HuH-7 (cell line): ENCODE measurements at places on chromosomes 12 and 14.
A peak's percentile ranks its signal among the peaks of the same experiment; 100 is the strongest.

GRCh38 chr14:20612403-20612802 is 21.2 kb upstream of the RNASE12 start:
- DNase-seq, result no peak

GRCh38 chr12:124668602-124669001 is 101.2 kb upstream of the NCOR2 start:
- DNase-seq, result no peak

- DNase-seq, result no peak
Observed at GRCh38 chr14:42877716-42878115, 1271.0 kb downstream of the LRFN5 start.

- no peak for DNase-seq
Observed at GRCh38 chr14:24353559-24354481, 14.0 kb upstream of the RIPK3 start.

DNA sequence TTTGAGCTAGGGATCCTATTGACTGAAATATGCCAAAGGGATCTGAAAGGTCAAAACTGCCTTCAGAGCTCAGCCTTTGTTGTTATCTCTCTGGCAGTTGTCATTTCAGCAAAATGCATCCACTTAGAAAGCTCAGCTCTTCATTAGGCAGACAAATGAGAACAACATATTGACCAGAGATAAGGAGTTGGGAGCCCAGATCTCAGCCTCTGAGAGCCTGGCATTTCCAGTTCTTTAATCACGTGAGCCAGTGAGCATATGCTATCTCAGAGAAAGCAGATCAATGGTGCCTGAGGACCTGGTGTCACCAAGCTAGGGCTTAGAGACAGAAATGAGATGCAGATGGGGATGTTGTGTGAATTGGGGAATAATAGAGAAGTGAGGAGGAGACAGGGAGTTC is 101.1 kb downstream of the DAD1 start:
- no peak for DNase-seq

DNA sequence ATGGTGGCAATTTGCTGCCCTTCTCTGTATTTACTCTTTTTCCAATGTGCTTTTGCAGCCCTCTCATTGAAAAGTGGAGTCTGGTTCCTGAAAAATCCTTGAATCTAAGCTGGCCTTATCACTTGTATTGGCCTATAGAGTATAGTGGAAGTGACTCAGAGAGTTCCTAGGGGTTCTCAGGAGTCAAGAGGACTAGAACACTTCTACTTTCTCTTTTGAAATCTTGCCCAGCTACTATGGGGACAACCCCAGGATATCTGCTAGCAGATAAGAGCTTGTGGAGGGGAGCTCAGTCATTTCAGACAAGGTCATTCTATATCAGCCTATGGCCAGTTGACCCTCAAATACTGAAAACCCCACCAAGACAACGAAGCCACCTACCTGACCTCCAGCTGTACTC is 26.7 kb upstream of the WSCD2 start:
- no peak for DNase-seq

DNA sequence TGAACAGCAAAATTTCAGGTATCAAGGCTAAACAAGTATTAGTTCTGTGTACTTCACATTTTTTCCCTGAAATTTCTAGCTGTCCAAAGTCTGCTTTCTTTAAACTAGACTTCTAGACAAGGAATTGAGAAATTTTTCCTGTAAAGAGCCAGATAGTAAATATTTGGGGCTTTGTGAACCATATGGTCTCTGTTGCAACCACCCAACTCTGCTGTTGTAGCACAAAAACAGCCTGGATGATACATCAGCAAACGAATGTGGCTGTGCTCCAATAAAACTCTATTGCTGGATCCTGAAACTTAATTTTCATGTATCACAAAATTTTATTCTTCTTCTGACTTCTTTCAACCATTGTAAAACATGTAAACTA is 96.0 kb upstream of the SLC38A4 start:
- DNase-seq, result peak; percentile 12

DNA sequence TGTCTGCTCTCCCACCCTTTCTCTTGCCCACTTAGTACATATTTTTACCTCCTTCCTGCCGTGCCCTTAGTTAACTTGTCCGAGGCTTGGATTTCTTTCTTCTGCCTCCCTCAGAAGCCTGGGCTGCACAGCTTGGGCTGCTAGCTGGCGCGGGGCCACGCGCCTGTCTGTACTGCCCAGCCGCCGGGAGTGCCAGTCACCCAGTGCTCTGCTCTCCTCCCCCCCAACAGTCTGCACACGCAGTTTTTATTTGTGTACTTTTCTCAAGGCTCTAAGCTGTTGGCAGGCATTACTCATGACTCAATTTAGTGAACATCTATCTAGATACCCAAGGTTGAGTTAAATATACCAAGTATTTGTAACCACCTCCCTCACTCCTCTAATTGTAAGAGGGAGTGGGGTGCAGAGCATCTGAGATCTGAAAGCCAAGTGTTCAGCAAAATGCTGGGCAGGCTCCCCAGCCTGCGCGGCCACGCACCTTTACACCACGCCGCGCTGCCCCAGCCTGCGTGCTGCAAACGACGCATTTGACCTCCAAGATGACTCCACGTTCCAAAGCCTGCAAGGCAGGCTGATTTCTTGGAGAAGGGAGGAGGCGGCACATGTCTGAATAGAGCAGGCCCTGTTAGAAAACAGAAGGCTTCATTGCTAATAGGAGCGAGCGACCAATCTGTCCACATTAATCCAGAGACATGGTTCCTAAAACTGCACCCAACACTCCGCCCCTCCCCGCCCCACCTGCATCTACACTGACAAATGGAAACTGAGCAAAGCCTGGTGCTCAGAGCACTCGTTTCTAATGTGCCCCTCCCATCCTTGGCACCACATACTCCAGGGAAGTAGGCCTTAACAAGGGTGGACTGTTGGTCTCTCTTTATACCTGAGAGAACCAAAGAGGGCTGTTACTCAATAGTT is 18.2 kb upstream of the CACNA2D4 start:
- DNase-seq, result no peak

DNA sequence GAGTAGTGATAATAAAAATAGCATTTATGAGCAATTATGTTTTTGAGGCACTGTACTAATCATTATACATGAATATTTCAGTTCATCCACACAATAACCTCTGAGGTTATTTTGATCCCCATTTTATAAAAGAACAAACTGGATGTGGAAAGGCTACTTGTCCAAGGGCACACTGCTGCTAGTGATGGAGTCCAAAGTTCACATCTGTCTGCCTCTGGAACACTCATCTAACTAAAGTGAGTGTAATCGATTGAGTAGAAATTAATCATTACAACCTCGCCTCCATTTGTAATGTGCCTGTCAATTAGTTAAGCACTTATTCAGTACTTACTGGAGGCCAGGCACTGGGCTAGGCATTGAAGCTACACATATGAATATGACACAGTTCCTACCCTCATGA is 55.4 kb downstream of the TMEM260 start:
- no peak for DNase-seq

- DNase-seq, result no peak
Observed at GRCh38 chr14:73997944-73998447, 21.1 kb downstream of the ENTPD5 start.

- DNase-seq, result peak; percentile 46
Observed at GRCh38 chr14:23362200-23362599, 2.8 kb downstream of the EFS start.

GRCh38 chr14:103546652-103547454 is 15.6 kb downstream of the BAG5 start:
- peak; percentile 91 for DNase-seq

DNA sequence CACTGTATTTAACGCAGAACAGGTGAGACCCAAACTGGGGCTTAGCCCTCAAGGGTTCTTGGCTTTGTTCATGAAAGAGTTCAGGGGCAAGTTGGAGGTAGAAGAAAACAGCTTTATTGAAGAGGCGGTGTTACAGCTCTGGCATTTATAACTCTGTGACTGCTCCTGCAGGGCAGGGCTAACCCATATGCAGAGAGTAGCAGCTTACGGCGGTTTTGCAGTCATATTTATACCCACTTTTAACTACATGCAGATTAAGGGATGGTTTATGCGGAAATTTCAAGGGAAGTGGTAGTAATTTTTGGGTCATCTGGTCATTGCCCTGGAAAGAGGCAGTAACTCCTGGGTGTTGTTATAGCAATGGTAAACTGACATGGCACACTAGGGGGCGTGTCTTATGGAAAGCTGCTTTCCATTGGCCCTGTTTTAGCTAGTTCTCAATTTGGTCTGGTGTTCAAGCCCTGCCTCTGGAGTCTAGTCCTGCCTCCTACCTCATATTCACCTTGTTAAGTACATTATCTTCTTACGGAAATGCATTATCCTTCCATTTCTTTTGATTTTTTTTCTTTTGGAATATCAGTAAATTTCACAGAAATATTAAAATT is 1.8 kb upstream of the IAPP start:
- no peak for DNase-seq

DNA sequence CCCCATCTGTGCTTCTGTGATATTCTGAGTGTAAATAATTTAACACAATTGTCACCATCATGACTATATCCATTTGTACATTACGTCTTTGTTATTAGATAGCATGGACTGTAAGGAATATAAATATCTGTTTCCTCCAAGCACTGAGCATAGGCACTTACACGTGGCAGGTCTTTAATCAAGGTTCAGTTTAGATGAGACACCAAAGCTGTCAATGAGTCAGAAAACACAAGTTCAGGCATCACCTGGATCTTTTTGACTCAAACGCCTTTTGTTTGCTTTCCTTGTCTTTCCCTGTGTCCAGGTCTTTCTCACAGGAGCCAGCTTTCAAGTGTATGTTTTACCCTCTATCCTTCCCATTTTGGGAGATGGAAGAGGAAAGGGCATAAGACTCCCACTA is 163.2 kb upstream of the CCDC198 start:
- DNase-seq, result no peak

DNA sequence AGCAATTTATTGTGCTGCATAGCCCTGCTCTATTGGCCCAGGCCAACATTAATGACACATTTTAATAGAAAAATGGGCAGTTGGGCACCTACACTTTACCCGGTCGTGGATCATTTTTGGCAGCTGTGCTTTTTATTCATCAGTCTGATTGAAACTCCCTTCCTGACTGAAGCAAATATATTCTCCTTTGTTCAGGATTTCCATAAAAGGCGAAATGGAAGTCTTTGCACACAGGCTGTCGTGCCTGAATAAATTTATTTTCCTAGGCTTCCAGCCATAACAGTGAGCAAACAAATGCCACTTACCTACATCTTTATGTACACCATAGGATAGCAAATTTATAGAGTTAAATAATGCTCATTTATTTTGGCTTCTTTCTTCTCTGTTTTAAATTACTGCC is 480.7 kb upstream of the DCN start:
- no peak for DNase-seq

GRCh38 chr14:50808053-50808452 is 22.9 kb downstream of the NIN start:
- DNase-seq, result no peak

GRCh38 chr14:78029601-78030372 is 140.4 kb upstream of the NRXN3 start:
- no peak for DNase-seq

DNA sequence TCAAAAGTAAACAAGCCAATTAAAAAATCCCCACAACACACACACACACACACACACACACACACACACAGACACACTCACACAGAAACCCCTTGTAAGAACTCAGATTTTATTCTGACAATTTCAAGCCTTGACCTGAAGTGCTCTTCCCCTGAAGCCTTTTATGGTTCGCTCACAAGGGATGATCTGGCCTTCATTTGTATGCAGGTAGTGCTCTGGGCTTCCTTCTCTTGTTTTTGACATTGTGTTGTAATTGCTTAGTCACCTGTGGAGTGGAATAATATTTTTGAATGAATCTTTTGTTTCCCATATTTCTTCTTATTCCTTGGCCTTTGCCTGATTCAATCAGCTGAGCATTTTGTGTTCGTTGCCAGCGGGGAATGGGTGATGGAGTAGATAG is 83.3 kb upstream of the CSRP2 start:
- DNase-seq, result no peak

DNA sequence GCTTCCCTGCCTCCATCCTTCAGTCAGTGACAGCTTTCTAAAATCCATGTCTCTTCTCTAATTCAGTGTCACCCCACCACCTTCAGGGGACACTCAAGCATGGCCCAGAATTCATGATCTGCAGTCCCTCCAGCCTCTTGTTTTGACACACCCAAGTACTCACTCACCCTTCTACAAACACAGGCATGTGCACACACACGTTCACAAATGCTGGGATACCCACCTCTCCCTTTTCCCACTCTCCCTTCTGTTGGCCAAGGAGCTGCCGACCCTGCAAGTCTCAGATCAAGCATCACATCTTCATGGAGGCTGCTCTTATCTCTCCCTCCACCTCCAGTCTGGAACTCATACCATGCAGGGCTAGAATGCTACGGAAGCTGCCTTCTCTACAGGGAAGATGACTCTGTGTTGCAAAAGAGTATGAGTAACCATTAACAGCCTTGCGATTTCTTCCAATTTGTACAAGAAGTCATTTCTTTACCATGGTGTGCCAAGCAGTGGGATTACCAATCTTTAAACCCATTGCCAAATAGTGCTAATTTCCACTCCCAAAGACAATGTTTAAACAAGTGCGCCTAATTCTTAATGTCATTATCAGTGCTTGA is 196.1 kb downstream of the BCL11B start:
- DNase-seq, result no peak

- no peak for DNase-seq
Observed at GRCh38 chr12:72323881-72324280, 51.7 kb downstream of the TRHDE start.

DNA sequence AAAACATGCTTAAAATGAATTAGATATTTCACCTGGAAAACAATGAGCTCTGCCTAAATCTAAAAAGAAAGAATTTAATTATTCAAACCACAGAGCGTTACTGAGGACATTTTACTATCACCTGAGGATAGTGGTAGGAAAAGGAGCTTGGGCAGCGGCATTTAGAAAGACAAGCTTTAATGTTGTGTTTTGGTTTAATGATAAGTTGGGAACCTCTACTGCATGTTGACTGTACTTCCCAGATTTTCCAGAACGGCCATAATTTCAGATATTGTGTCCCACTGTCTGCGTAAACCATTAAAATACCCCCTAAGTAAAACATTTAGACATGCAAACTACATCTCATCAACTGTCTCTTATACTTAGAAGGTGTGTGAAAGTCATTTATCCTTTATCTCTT is 55.4 kb downstream of the CPM start:
- DNase-seq, result no peak

- DNase-seq, result no peak
Observed at GRCh38 chr12:113299619-113300237, 35.2 kb downstream of the SLC8B1 start.

- no peak for DNase-seq
Observed at GRCh38 chr12:132130690-132131089, 13.4 kb downstream of the DDX51 start.

GRCh38 chr14:55893705-55894104 is 224.5 kb upstream of the PELI2 start:
- DNase-seq, result no peak

- DNase-seq, result peak; percentile 73
Observed at GRCh38 chr12:113439606-113440030, 17.4 kb downstream of the SDSL start.
